ENCODE measurements at places on chromosomes 16 and 17. TPM values are rescaled to one million over a fixed set of nuclear protein-coding genes. Genes with fewer than 3 reads are reported as not detected.

MARCHF10 gene
- total RNA-seq, result 0.18 TPM

STAT5A gene
- 1.3 TPM for total RNA-seq

AANAT gene
- total RNA-seq, result not detected

ADGRG3 gene
- not detected for total RNA-seq

GH2 gene
- total RNA-seq, result not detected

SLC22A31 gene
- 0.56 TPM for total RNA-seq

SLC38A8 gene
- not detected for total RNA-seq
